Cortex of kidney (tissue), 1 donor: ENCODE measurements at places on chromosomes 1 and 21.

DNA sequence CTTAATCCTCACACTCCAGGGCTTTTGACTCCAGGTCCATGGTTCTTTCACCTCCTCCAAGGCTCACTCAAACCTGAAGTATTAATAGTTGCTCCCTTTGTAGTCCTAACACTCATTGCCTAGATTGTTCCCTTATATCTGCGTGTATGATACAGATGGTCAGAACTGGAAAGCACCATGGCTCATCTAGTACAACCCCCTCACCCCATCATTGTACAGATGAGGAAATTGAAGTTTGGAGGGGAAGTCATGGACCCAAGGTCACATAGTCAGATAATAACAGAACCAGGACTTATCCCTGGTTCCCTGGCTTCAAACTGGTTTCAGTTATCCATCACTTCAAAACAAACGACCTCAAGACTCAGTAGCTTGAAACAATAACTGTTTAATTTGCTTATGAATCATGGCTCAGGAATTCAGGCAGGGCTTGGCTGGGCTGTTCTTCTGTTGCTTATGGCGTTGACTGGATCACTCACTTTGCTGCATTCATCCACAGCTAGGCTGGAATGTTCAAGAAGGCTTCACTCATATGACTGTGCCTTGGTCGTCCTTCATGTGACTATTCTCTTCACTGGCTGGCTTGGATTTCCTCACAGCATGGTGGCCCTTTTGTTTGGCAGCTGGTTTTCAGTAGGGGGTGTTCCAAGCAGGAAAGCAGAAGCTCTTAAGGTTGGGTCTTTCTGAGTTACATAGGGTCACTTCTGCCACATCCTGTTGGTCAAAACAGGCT lies 5.0 kb downstream of the NOS1AP start:
- no peak for DNase-seq

GRCh38 chr1:44256762-44257554 lies 43.7 kb downstream of the DMAP1 start:
- no peak for DNase-seq

- no peak for DNase-seq
Observed at GRCh38 chr21:45209685-45210284, 77.9 kb downstream of the POFUT2 start.

GRCh38 chr1:175889848-175890247 lies 146.5 kb upstream of the TNR start:
- DNase-seq: no peak

DNA sequence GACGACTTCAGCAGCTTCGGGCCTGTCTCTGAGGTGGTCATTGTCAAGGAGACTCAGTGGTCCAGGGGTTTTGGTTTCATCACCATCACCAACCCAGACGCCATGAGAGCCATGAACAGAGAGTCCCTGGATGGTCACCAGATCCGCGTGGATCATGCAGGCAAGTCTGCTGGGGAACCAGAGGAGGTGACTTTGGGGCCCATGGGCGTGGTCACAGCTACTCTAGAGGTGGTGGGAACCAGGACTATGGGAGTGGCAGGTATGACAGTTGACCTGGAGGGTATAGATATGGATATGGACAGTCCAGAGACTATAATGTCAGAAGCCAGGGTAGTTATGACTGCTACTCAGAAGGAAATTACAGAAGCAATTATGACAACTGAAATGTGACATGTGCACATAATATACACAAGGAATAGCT lies 19.3 kb upstream of the METTL13 start:
- DNase-seq: no peak

GRCh38 chr1:153560241-153560640 lies 5.4 kb downstream of the S100A2 start:
- DNase-seq: no peak

- no peak for DNase-seq
Observed at GRCh38 chr1:182301467-182302198, 90.0 kb downstream of the GLUL start.

GRCh38 chr1:17919525-17920439 lies 164.6 kb downstream of the ACTL8 start:
- DNase-seq: no peak

- DNase-seq: no peak
Observed at GRCh38 chr1:101444873-101445618, 208.2 kb downstream of the S1PR1 start.

GRCh38 chr1:156413391-156414246 lies 44.6 kb downstream of the RHBG start:
- DNase-seq: no peak
